ENCODE measurements at places on chromosomes 7 and 10.

DNA sequence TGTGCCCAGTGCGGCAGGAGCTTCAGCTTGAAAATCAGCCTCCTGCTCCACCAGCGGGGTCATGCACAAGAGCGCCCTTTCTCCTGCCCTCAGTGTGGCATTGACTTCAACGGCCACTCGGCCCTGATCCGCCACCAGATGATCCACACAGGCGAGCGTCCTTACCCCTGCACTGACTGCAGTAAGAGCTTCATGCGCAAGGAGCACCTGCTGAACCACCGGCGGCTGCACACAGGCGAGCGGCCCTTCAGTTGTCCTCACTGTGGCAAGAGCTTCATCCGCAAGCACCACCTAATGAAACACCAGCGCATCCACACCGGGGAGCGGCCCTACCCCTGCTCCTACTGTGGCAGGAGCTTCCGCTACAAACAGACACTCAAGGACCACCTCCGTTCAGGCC, 16.1 kb upstream of the ZNF282 start:
- DNase-seq = no peak

GRCh38 chr7:104855861-104856260, 158.1 kb upstream of the KMT2E start:
- no peak for DNase-seq

GRCh38 chr10:68271196-68271882, 39.4 kb upstream of the ATOH7 start:
- DNase-seq = no peak

DNA sequence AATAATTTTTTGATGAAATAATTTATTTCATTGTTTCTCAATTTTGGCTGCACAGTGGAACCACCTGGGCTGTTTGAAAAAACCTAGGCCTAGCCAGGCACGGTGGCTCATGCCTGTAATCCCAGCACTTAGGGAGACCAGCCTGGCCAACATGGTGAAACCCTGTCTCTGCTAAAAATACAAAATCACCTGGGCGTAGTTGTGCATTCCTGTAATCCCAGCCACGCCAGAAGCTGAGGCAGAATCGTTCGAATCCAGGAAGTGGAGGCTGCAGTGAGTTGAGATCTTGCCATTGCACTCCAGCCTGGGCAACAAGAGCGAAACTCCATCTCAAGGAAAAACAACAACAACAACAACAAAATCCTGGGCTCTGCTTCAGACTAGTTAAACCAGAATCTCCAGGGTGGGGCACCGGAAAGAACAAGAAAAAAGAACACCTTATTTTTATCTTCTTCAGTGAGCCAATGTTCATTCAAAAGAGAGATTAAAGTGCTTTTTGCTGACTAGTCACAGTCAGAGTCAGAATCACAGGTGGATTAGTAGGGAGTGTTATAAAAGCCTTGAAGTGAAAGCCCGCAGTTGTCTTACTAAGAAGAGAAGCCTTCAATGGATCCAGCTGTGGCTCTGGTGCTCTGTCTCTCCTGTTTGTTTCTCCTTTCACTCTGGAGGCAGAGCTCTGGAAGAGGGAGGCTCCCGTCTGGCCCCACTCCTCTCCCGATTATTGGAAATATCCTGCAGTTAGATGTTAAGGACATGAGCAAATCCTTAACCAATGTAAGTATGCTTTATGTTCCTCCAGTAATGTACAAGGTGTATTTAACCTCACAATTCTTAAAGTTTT, at the start of gene CYP2C18:
Gene CYP2C18, plus strand, starts transcription at position 516 of the 841 bp plus-strand sequence. Its CDS starts 91 bp downstream, at position 607.
- DNase-seq = no peak

DNA sequence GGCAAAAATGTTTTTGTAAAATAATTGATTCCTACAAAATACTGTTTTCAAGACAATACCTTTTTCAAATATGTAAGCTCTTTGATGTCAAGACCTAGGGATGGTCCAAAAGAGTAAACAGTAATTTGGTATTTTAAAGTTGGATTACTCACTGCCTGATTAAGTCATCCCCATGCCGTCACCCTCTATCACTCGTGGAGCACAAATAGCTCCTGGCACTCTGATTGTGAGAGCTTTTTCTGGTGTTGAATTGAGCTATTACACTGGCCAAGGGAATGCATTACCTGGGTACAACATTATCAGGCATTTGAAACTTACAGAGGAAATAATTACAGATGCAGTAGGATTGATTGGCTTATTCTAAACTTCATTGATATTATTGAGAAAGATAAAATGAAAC, 231.9 kb upstream of the GRM3 start:
- no peak for DNase-seq

DNA sequence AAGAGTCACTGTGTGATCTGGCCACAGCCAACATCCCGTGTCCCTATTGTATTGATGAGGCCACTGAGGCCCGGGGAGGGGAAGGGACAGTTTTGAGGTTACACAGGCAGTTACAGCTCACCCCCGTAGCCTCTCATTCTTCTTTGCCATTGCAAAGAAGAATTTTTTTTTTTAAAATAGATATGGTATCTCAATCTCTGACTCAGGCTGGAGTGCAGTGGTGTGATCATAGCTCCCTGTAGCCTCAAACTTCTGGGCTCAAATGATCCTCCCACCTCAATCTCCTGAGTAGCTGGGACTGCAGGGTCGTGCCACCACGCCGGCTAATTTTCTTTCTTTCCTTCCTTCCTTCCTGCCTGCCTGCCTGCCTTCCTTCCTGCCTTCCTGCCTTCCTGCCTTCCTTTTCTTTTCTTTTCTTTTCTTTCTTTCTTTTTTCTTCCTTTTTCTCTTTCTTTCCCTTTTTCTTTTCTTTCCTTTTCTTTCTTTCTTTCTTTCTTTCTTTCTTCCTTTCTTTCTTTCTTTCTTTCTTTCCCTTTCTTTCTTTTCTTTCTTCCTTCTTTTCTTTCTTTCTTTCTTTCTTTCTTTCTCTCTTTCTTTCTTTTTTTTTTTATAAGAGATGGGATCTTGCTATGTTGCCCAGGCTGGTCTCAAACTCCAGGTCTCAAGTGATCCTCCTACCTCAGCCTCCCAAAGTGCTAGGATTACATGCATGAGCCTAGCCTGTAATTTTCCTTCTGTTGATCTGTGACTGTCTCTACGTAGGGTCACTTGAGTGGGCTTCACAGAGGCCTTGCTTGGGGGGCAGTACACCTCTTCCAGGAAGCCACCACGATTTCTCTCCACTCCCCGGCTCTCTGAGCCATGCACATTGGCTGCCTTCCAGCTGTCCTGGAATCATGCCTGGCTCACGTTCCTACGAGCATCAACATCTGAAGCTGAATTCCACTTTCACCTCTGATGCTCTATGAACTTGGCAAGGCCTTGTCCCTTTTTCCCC, 31.3 kb downstream of the TMEM270 start:
- DNase-seq = no peak

- DNase-seq = no peak
Observed at GRCh38 chr7:113179313-113179712, 61.0 kb upstream of the SMIM30 start.

DNA sequence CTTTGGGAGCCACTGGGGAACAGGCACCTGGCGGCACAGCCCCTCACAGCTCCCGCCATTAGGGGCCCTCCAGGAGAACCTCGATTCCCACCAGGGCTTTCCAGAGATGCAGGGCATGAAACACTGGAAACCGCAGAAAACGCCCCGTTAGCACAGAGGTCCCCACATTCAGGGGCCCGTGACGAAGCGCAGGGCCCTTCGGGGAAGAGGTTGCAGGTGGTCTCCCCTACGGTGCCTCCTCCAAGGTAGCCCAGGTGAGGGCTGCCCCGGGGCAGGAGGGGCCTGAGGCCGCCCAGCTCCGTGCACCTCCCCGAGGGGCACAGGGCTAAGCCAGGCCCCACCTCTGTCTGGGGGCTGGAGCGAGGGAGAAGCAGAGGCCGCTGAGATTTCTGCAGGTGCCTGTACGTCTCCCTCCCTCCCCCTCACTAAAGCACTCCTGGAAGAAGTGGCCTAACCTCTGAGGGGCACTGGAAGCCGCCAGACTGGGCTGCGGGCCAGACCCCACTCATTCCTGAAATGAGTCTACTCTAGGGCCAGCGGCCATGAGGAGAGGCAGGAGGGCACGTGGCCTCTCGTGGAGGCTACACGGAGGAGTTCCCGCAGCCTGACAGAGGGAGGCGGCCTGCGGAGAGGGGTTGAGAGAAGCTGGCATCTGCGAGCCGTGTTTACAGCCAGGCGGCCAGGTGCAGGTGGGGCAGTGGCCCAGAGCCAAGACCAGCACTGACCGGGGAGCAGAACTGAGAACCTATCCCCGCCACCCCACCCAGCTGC, 6.9 kb downstream of the PDGFA start:
- no peak for DNase-seq

GRCh38 chr10:112024079-112024478, 159.5 kb downstream of the GPAM start:
- DNase-seq = no peak

GRCh38 chr7:50795831-50796230, 13.1 kb upstream of the GRB10 start:
- no peak for DNase-seq

GRCh38 chr10:76959111-76959510, 678.5 kb downstream of the KCNMA1 start:
- no peak for DNase-seq

DNA sequence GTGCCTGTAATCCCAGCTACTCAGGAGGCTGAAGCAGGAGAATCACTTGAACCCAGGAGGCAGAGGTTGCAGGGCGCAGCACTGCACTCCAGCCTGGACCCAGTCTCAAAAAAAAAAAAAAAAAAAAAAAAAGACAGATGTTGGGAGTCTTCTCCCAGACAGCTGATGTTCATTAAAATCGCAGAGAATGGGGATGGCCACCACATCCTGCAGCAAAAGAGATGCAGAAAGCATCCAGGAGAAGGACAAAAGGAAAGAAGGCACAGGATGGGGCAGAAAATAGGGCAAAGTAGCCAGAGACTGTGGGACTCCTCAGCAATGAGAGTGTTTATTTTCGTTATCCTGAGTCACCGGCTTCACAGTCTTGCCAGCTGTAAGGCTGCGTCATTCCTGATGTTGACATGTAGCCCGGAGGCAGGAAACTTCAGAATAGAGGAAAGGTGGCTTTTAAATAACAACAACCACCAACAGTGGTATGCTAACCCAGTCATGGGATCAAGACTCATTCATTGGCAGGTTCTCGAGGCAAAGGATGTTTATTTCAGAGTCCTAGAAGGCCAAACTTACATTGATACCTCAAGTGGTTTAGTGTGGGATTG, 149.5 kb upstream of the SVIL start:
- DNase-seq = peak; percentile 5

GRCh38 chr10:126536148-126536547, 134.3 kb downstream of the C10orf90 start:
- DNase-seq = no peak

DNA sequence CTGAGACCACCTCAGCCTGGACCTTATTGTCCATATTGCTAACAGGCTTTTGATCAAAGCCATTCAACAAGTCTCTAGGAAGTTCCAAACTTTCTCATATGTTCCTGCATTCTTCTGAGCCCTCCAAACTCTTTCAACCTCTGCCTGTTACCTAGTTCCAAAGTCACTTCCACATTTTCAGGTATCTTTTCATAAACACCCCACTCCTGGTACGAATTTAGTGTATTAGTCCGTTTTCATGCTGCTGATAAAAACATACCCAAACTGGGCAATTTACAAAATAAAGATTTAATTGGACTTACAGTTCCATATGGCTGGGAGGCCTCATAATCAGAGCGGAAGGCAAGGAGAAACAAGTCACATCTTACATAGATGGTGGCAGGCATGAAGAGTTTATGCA, 836.8 kb downstream of the SORCS1 start:
- no peak for DNase-seq

- DNase-seq = peak; percentile 71
Observed at GRCh38 chr10:25758041-25758457, 176.0 kb upstream of the MYO3A start.

- no peak for DNase-seq
Observed at GRCh38 chr10:120770496-120770895, 80.7 kb upstream of the WDR11 start.

DNA sequence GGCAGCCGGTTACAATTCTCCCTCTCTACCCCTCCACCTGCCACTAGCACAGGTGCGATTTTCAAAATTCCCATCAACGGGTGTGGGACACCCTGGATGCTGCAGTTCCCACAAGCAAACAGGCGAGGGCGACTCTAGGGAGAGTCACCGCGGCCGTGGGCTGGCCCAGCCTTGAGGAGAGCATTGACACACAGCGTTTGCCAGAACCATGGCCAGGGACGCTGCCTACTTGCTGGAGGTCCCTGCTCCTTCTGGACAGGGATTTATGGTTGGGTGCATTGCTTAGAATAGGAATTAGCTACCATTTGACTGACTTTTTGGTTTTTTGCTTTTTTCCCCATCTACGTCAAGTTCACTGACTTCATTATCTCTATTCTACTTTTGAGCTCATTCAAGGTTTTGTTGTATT, 19.0 kb upstream of the CLDN4 start:
- DNase-seq = peak; percentile 35

DNA sequence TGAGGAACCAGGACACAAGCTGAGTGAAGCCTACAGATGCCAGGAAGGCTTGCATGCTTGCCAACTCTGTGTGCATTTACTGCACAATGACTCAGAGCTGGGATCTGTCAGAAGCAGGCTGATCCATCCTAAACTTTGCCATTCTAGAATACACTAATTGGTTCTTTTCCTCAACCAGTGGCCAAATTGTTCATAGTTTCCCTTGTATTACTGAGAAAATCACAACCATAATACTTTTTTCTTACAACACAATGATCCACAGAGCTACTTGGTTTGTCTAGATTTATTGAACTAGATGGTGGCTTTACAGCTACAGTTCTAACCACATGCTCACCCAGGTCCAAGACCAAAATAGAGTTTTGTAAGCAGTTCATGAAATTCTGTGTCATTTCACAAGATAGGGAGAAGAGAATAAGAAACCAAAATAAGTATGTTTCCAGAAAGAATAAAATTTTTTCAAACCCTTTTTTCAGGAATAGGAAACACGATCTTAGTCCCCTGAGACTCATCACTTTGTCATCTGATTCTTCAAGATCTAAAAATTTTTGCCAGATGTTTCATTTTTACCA, 21.0 kb upstream of the LRRC17 start:
- DNase-seq = peak; percentile 72

DNA sequence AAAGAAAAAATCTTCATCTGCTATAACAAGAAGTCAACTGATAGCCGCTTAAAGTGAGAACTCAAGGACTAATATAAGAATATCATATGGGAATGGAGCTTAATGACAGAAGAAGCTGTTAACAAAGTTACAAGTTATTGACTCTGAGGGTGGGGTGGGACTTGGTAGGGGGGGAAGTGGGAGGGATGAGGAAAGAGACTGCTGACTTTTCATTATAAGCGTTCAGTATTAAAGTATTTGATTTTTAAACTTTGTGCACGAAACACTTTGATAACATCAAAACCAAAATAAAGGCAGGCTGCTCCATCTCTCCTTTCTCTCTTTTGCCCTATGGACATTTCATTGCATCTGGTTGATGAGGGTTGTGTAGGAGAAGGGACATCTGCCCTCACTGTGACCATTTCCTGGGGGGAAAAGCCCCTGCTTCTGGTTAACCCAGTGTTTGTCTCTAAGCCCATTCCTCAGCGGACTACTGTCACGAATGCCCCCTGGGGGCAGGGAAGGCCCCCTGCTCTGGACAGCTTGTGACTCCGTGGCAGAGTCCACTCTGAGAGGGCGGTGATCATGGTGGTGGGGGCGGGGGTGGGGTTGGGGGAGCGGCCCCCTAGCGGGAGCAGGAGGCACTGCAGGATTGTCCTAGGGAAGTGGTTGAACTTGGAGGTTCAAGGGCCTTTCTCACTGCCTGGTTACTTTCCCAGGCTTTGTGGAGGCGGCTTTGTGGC, 17.4 kb downstream of the SLC13A4 start:
- no peak for DNase-seq

- DNase-seq = no peak
Observed at GRCh38 chr10:89973326-89973725, 271.9 kb downstream of the KIF20B start.
